ENCODE measurements at places on chromosomes 1 and 21. TPM values are rescaled to one million over a fixed set of nuclear protein-coding genes. Genes with fewer than 3 reads are reported as not detected.

HSD11B1 gene
- total RNA-seq = 3.6 TPM

GRCh38 chr1:222665964-222666363 lies 46.3 kb downstream of the AIDA start:
- DNase-seq = no peak

GRCh38 chr1:2213576-2214505 lies 14.3 kb upstream of the SKI start:
- peak; percentile 90 for DNase-seq

- DNase-seq = peak; percentile 30
Observed at GRCh38 chr1:248924696-248925532, 18.9 kb downstream of the PGBD2 start.

DNA sequence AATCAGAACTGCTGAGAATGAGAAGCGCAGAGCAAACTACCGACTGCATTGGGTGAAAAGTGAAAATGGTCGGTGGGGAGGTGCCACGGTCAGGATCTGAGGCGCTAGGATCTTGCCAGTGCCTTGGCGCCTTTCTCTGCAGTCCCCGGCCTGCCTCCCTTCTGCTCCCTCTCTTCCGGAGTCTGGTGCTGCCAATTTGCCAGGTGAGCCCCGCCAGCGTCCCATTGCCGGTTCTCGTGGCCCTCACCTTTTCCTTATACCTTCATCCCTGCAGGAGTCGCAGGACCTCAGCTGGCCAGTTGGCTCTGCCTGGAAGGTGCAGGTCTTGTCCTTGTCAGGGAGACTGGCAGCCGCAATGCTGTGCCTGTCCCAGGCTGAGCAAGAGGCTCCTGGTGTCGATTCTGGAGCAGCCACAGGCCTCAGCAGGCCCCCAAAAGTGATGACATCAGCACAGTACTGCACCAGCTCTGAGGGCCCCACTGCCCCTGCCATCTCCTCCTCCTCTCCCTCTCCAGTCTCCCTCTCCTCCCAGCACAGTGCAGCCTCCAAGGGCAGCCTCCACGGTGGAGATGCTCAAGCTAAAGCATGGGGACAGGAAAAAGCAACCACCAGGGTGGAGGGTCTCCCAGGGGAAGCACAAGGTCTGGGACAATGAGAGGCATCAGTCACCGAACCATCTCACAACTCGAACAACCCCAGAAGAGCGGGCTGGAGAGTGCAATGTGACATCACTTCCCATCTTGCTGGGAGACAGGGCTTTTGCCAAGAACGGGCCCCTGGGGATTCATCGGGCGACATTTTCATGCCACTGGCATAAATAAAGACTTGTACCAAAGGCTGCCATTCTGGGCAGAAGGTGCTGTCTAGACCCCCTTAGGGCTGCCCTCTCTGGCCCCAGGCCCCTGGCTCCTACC lies 37.1 kb upstream of the H6PD start:
- peak; percentile 52 for DNase-seq

L1TD1 gene
- total RNA-seq = not detected

CHRM3 gene
- total RNA-seq = 0.79 TPM

GRCh38 chr1:5351366-5351765 lies 640.9 kb downstream of the NPHP4 start:
- no peak for DNase-seq
